ENCODE measurements at places on chromosomes 3 and 15.
A peak's percentile ranks its signal among the peaks of the same experiment; 100 is the strongest.

DNA sequence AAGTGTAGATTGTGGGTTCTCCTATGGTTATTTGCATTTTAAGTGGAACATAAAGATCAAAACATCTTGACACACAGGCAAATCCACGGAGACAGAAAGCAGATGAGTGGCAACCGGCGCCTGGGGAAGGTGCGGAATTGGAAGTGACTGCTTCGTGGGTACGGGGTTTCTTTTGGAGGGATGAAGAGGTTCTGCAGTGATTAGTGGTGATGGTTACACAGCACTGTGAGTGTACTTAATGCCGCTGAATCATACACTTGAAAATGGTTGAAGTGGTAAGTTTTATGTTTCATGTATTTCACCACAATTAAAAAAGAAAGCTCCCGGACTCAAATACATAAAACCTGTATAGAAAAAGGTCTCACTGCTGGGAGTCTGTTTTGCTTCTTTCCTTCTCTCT lies 18.5 kb upstream of the VPS33B start:
- DNase-seq: no peak

- DNase-seq: peak; percentile 71
These were observed 938 bp upstream of the SLCO2A1 start for GRCh38 chr3:134030379-134031347.

- no peak for DNase-seq
These were observed 2.6 kb downstream of the BHLHE40 start for GRCh38 chr3:4981665-4982494.

GRCh38 chr3:134367869-134368750 lies 6.1 kb downstream of the AMOTL2 start:
- no peak for DNase-seq

GRCh38 chr3:44492496-44492895 lies 15.0 kb upstream of the ZNF445 start:
- DNase-seq: no peak

DNA sequence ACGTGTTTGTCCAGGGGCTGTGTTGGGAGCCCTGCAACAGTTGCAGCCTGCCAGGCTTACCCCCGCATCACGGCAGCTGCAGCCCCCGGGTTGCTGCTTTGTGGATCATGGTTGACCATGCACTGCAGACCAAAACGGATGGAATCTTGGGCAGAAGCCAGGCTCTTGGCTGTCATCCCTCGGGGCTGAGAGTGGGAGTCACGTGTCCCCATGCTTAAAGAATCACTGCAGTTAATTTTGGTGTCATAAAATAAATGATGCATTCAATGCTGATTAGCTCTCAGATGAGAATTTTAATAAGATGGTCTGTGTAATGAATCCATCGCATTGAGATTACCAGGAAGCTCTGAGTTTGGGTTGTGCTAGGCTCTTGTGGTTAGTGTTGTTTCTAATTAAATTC lies 115.6 kb downstream of the CHDH start:
- peak; percentile 64 for DNase-seq

DNA sequence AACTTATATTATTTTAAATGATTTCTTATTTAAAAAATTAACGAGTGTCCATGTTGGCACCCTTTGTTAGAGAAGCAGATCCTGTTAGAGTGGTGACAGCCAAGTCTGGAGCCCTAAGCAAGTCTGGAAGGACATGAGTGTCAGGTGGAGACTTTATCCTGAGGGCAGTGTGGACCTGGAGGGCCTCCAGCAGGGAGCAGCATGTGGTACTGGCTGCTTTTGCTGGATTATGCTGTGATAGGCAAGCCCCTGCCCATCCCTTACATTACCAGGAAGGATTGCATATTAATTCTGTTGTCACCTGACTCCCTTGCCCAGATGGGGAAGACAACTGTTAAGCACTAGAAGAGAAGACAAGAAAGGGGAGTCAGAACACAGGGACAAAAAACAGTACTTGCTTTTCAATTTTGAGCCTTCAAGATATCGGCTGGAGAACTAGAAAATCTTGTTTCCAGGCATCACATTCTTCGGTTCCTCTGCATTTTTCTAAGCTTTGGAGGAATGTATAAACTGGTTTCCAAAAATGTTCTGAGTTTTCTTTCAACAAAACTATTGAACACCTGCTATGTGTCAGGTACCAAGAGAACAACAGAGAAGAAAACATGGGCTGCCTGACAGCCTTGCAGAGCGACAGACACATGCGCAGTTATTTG lies 22.7 kb downstream of the ZNF860 start:
- no peak for DNase-seq

DNA sequence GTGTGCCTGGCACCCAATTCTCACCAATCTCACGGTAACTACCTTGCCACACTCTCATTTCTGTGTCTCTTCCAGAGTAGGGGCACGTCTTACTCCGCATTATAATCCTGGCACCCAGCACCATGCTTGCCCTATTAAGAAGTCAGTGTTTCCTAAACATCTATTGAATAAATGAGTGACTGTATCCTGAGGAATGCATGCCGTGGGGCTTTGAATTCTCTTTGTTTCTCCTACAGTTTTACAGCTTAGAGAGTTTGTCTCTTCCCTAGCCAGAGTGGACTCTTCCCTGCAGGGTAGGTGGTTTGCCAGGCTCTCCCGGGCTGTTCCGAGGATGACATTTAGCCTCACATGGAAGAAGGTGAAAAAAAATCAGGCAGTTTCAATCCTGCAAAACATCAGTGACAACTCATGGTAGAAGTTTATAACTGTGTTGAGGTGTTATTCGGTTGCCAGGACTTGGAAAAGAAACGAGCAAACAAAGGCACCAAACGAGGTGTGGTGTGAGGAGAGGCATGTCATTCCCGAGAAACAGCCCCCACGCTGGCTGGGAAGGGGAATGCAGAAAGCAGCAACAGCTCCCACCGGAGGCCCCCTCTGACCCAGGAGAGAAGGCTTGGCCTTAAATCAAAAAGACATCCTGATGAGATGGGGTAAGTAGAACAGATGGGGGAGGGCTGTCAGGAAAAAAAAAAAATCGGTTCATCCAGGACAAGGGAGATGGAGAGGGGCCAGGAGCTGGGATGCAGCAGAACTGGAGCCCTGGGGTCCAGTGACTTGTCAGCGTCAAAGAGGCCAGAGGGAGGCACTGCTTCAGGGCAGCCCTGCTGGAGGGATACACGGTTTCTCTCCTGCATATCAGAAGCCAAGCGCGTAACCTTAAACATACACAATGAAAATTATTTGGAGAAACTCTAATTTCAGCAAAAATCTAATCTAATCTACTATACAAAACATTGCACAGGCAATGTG lies 168.4 kb upstream of the ARRDC4 start:
- no peak for DNase-seq

GRCh38 chr3:33042668-33043067 lies 54.3 kb downstream of the GLB1 start:
- no peak for DNase-seq

- no peak for DNase-seq
These were observed 19.5 kb upstream of the CCDC39 start for GRCh38 chr3:180698760-180699270.

DNA sequence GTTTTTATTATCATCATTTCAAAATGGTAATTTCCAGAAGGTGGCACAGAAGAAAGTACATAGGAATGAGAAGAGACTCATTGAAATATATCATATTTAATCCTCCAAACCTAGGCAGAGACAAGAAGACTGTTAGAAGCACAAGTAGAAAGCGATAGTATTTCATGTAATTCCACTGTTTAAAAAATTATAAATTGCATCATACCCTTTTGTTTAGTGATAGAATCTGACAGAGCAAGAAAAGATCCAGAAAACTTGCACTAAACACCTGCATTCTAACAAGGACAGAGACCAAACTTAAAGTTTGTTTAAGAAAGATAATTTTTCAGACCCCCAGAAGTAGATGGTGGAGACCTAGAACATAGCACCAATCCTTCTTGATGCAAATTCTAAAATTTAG lies 56.9 kb upstream of the CD96 start:
- DNase-seq: no peak

DNA sequence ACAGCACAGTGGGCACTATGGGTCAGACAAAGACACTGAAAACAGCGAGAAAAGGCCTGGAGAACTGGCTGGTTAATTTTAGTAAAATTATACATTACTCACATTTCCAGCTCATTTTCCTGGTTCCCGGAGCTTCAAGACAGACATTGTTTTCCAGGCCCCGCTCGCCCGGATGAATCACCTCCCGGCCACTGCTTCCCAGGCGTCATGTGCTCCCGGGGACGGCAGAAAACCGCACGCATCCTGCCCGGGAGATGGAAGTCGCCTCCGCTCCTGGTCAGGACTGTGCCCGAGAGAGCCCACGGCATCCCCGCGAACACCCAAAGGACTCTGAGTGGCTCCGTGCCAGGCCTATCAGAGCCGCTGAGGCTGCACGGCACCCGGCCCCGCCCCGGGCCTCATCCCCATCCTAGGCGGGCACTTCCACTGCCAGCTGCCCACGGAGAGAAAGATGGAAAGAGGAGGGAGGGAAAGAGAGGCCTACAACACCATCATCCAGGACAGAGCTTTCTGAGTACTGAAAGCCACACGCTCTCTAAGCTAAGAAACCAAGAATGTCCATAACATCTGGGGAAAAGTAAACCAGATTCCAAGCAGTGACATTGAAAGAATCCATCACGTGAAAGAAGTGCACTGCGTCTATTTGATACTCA lies 75.1 kb downstream of the VGLL4 start:
- DNase-seq: no peak

DNA sequence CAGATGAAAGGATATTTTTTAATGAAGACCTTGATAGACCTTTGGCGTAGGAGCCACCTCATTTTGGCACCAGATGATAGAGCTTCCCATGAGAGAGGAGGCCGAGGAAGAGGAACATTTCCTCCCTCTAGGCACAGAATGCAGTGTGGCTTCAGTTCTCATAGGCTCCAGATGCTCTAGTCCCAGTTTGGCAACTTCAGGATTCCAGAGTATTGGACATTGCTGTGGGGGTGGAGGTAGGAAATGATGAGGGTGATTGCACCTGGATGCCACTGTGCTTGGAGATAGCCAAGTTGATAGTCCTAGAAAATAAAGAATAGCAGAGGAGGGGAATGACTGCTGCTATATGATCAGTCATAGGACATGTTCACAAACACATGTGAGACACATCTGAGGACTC lies 58.3 kb upstream of the KY start:
- no peak for DNase-seq

DNA sequence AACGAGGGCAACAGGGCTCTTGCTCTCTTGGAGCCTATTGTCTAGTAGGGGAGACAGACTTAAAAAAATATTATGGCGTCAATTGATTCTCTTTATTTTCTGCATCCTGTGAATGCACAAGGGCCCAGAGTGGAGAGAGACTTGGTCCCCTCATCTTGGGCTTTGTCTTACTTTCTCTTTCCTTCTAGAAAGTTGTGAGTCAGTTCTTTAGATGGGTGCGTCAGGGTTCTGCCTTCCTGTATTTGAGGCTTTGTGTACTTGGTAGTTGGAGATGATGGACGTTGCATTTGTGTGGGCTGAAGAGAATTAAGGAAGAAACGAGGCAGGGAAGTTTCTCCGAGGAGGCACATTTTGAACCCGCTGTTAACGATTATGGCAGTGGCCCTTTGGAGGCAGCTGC lies 52.9 kb downstream of the CACNA1D start:
- DNase-seq: no peak

GRCh38 chr3:24662449-24663345 lies 168.0 kb upstream of the THRB start:
- DNase-seq: no peak

DNA sequence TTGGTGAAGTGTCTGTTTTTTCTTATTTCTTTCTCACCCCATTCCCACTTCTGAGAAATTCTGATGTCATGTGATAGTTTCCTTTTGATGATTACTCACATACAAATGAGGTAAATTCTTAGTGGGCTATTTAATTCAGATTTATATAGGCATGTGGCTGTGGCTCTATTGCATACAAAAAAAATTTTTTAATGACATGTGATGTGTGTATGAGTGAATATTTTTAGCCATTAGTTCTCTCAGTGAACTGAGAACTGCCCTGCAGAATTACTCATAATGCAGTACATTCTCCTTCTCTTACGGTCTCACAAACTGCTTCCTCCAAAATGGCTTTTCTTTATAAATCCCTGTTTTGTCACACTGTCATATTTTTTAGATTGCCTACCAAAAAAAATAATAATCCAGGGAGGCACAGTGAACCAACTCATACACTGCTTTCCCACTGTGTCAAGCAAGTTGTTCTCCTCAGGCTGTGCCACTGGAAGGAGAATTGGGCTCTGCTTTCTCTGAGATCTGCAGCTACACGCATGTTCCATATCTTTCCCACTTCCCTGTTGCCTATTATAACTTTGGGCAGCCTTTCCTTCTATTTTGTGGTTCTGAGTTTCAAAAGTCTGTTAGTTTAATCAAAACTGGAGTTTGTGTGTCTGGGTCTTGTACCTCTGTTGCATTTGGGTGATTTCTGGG lies 415.7 kb upstream of the THBS1 start:
- no peak for DNase-seq

DNA sequence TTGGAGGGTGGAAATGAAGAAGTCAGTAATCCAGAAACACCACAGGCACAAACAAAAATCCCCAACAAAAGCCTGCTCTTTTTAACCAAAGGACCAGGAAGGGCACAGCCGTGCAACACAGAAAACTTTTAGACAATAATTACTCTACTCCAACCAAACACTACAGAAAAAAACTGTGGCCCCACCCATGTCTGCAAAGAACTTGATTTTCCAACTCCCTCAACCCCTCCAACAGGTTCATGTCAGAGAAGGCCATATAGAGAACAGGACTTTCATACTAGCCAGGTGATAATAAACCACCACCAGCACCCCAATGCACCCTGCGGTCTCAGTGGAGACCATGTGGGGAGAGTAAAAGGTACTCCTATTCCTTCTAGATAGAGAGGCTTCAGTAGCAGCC lies 16.8 kb downstream of the PHC3 start:
- DNase-seq: no peak

DNA sequence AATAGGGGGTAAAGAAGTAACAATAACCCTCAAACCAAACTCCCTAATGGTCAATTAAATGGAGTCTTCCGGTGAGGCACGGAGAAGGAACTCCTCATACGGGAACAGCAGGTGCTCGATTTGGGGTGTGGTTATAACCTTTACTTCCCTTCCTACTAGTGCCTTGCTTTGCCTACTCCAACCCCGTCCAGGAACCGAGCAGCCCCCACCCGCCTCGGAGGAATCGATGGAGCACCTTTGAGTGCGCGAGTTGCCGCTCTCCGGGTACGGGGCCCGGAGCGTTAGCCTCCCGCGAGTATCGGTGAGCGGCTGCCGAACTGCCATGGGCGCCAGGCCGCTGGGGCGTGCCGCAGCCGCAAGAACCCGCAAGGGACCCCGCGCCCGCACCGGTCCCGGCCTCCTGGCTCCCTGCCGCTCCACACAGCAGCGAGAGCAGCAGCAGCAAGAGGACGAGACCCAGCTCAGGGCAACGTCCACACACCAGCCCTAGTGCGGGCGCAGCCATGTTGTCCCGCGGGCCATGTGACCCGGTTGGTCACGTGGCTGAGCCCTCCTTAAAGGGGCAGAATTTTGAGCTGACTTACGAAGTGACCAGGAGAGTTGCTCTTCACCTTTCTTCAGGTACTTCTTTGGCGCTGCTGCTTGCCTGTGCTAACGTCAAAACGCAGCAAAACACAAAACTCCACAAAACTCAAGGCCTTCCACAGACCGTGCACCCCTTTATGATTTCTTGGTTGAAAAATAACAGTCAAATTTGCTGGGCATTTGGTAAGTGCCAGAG lies at the start of gene SUMF1:
TSS of gene SUMF1 (minus strand) at position 529 of the 781 bp plus-strand sequence. CDS start at position 505, 24 bp downstream.
- peak; percentile 31 for DNase-seq

GRCh38 chr3:136838641-136839555 lies 20.0 kb downstream of the SLC35G2 start:
- DNase-seq: no peak

GRCh38 chr15:70530906-70531305 lies 232.5 kb downstream of the UACA start:
- no peak for DNase-seq

Measured in NCI-H1105 (cell line).